CD4-positive, alpha-beta T cell treated with Interleukin-15 for 4 hours (primary cell): ENCODE measurements at places on chromosomes 6 and 20.

- DNase-seq: no peak
These were observed 137.7 kb downstream of the LCA5 start for GRCh38 chr6:79399499-79399898.

DNA sequence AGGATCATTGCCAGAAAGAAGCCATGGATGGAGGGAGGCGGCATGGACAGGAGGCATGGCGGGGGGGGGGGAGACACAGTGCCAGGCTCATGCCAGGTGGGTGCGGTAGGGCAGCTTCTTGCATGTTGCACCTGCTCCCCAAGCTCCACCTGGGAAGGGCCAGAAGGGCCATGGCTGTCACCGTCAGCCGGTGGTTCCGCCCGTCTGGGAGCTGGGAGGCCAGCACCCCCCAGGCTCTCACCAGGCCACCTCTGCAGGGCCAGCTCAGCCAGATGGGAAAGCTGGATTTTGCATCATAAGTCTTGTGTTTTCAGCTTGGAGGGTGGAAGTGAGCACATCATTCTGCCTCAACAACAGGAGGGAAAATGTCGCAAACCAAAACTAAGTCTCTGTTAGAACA lies 404.7 kb downstream of the TAF4 start:
- no peak for DNase-seq

DNA sequence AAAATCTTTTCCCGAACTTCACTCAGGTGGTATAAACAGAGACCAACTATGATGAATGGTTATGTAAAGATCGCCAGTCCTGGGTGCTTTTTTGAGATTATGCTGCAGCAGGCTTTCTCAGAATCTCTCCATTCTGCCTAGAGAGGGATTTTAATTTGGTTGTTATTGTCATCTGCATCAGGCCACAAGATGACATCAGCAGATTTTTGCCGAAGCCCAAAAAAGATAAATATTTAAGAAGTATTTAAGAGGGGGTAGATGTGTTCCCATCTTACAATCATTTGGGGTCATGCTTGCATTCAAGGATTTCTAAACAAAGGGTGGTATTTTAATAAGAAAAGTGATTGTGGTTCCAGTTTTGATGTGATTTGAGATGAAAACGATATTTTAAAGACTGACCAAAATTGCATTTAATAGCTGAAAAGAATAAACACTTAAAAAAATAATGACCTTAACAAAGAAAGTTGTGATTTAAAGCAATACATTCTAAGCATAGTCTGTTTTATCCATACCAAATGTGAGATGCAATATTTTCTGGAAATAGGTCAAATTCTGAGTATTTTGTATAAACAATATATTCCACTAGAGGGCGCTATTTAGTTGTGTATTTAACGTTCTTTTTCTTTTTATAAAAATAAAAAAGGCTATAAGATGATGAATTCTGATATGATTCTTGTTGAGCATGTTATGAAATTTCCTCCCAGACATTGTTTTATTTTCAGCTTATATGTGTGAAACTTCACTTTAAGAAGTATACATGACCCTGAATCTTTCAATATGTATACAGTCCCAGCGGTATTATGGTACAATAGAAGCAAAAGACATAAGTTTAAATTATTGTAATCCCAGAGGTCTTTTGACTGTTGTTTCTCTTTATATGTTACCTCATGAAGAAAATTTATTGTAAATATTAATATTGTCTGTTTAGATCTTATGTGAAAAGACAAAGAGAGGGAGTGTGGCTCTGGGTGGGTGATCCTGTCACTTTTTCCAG lies 51.0 kb upstream of the ZFP64 start:
- peak; percentile 32 for DNase-seq

- no peak for DNase-seq
These were observed 4.9 kb upstream of the BTBD3 start for GRCh38 chr20:11912659-11913415.

DNA sequence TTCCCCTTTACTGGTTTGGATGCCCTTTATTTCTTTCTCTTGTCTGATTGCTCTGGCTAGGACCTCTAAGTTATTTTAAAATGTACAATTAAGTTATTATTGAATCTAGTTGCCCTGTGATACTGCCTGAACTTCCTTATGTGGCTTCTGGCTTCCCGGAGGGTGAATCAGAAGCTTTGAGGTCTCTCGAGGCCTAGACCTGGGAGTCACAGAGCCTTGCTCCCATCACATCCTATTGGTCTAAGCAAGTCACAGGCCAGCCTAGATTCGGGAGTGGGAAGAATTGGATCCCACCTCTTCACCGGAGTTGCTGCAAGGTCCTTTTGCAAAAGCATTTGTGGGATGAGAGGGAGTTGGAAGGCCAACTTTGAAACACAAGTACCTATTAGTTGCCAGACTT lies 15.2 kb downstream of the BCAS4 start:
- no peak for DNase-seq

GRCh38 chr6:3908961-3909360 lies 59.8 kb downstream of the FAM50B start:
- no peak for DNase-seq

DNA sequence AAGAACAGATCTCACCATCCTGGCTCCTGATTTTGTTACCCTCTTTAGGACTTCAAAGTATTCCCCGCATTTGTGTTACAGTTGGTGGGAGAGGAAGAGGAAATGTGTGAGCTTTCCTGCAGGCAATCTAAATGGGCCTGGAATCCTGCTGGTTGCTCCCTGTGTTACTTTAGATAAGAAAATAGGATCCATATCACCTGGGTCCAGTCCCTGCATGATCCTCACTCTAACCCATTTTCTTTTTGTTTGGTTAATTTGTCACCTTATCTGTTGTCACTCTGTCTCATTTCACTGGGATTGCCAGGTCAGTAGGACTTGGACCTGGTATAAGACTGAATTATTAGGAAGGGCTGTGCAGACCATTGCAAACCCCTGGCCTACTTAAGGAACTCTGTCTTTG lies 175.9 kb upstream of the GJE1 start:
- no peak for DNase-seq

DNA sequence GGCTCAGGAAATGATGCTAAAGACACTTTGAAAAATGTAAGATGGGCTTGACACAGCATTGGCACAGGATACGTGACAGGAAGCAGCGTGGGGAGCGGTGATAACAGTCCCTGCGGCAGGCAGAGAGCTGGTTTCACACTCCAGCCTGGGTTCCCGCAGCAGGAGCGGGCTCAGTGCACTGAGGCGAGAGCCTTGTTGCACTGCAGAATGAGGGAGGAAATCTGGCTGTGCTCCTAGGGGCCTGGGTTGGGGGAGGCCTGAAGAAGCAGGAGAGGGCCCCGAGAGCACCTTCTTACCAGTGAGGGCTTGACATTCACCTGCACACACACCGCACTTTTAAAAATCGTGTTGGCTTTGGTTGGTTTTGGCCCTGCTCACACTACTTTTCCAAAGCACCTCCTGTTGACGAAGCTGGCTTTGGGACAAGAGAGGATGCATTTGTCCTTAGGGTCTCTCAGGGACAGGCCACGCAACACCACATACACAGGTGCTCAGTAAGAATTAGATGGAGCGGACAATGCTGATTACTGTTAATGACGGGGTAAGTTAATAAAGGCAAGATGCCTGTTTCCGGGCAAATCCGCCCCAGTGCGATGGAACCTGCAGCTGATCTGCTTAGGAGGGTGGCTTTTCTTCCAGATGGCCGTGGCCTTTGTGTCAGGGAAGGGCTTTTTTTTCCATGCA lies 49.4 kb upstream of the ARMC2 start:
- DNase-seq: peak; percentile 51
